SK-N-DZ (cell line): ENCODE measurements at places on chromosomes 5 and 9.
A peak's percentile ranks its signal among the peaks of the same experiment; 100 is the strongest.

- DNase-seq: peak; percentile 32
These were observed 69.6 kb downstream of the CHSY3 start for GRCh38 chr5:129973716-129974426.

GRCh38 chr5:93636837-93637236, 53.8 kb downstream of the NR2F1 start:
- DNase-seq: no peak

GRCh38 chr9:13879011-13879410, 434.9 kb downstream of the NFIB start:
- DNase-seq: no peak

GRCh38 chr5:120806202-120806601, 342.1 kb downstream of the PRR16 start:
- no peak for DNase-seq

- no peak for DNase-seq
These were observed 45.7 kb upstream of the PTGS1 start for GRCh38 chr9:122325124-122325523.

DNA sequence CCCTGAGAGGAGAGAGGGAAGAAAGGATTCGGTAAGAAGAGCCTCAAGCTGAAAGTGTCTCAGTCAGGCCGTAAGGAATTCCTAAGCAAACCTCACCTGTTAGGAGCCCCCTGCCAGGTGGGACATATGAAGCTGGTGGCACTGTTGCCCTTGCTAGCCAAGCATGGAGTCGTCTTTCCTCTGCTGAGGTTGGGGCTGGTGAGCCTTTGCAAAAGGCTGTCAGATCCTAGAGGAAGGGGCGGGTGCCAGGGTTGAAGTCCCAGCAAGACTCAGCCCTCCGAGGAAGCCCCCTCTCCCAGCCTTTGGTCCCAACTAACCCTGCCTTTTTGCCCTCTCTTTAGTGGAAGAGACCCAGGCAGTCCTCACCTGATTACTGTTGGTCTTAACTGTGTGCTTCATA, 5.5 kb upstream of the SMIM32 start:
- DNase-seq: no peak

- DNase-seq: no peak
These were observed 17.5 kb downstream of the SPOCK1 start for GRCh38 chr5:137481596-137481995.

DNA sequence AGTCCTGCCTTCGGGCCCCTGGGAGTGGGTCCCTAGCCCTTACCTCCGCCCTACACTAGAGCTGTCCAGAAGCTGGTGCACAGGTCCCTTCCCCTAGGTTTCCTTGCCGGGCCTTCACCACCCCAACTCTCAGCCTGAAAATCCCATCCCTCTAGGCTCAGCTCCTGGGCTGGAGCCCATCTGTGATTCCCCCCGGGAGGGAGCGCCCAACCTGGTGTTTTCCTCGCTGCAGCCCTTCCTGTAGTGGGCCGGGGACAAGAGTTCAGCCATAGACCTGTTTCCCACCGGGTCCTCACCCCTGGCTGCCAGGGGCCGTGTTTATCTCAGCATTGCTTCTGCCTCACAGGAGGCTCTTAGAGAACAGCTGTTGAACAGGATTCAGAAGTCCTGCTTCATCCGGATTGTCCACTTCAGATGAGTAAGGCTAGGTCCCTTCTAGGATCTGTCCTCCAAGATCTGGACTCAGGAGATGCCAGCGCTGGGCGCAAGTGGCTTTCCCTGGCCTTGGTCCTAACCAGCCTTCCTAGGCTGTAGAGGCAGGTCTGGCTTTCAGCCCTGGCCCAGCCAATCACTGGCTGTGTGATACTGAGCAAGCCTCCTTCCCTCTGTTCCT, 965 bp downstream of the GLIPR2 start:
- DNase-seq: peak; percentile 42
